A549 treated with DMSO at 1 μM for 4 hours (cell line): ENCODE measurements at places on chromosomes 11 and 22. TPM values are rescaled to one million over a fixed set of nuclear protein-coding genes. Genes with fewer than 3 reads are reported as not detected.

The CCDC87 gene
- 0.53 to 0.74 TPM (median 0.64 TPM) in 5 replicates for total RNA-seq

The CARD18 gene
- not detected in 5 replicates for total RNA-seq

The ASPHD2 gene
- 0.84 to 1.5 TPM (median 1.2 TPM) in 5 replicates for total RNA-seq

The FXYD6 gene
- total RNA-seq: 0.17 to 0.52 TPM (median 0.23 TPM) in 5 replicates

The SCN4B gene
- total RNA-seq: 0.02 to 0.06 TPM (median 0.05 TPM) in 5 replicates

The ZNHIT2 gene
- total RNA-seq: 13.2 to 23.0 TPM (median 20.9 TPM) in 5 replicates

The CCDC116 gene
- total RNA-seq: 0.05 to 0.06 TPM (median 0.05 TPM) in 3 of 5 replicates, not detected in the others

The MAPK8IP2 gene
- 2.4 to 4.3 TPM (median 3.7 TPM) in 5 replicates for total RNA-seq

The ZNF280B gene
- 1.5 to 2.2 TPM (median 1.8 TPM) in 5 replicates for total RNA-seq

The MRPL16 gene
- 56.5 to 65.0 TPM (median 61.7 TPM) in 5 replicates for total RNA-seq

The OR4B1 gene
- not detected in 5 replicates for total RNA-seq

The FERMT3 gene
- 0.69 to 3.9 TPM (median 2.0 TPM) in 5 replicates for total RNA-seq
